Stimulated activated CD8-positive, alpha-beta memory T cell treated with anti-CD3 and anti-CD28 coated beads, Interleukin-15, amount 100 ng/mL, for 24 hours (primary cell): ENCODE measurements at places on chromosomes 5 and 9.

DNA sequence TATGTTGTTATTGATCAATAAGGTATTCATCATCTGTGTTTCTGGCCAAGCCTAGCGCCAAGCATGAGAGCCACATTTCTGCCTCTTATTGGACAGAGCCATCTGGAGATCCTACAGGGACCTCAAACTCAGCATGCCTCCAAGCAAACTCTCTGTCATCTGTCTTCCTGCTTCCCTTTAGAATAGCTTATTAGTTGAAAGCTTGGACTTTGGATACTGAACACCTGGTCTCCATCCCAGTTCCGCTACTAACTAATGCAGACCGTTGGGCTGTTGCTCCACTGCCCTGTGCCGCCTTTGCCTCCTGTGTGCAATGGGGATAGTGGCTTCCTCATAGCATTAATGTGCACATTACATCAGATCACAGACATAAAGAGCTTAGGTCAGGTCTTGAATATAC, 65.5 kb downstream of the MAP1B start:
- DNase-seq, result no peak

GRCh38 chr9:127761061-127761460, 17.4 kb downstream of the SH2D3C start:
- DNase-seq, result no peak

GRCh38 chr9:69093471-69094103, 58.0 kb downstream of the FXN start:
- no peak for DNase-seq

- DNase-seq, result no peak
These were observed 202.3 kb downstream of the LRRC70 start for GRCh38 chr5:62780888-62781287.

- DNase-seq, result no peak
These were observed 16.9 kb downstream of the CRB2 start for GRCh38 chr9:123372766-123373446.

GRCh38 chr5:127353796-127354195, 63.2 kb downstream of the MEGF10 start:
- no peak for DNase-seq

DNA sequence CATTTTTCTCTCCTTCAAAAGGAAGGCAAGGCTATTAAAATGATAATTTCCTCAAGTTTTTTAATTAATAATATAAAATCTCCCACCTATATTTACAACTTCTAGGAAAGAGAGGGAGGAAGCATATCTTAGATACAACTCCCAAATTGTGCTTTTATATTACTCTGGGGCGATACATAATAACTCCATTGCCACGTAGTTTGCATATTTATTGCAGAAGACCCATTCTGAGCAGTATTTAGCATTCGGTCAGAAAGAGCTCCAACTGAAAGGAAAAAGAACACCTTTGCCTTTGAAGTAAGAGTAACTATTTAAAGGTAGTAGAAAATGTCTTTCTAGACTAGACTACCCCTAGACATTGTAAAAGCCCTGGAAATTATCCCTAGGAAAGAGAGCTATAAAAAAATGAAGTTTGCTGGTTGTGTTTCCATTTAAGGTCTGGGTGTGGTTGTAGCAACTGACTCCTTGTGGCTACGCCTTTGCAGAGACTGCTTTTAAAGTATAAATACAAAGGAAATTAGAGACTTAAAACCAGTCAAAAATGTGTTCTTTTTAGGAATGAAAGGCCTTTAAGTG, 566.1 kb downstream of the ZNF608 start:
- DNase-seq, result no peak
